CD4-positive, alpha-beta T cell (primary cell): ENCODE measurements at places on chromosomes 4 and X.

DNA sequence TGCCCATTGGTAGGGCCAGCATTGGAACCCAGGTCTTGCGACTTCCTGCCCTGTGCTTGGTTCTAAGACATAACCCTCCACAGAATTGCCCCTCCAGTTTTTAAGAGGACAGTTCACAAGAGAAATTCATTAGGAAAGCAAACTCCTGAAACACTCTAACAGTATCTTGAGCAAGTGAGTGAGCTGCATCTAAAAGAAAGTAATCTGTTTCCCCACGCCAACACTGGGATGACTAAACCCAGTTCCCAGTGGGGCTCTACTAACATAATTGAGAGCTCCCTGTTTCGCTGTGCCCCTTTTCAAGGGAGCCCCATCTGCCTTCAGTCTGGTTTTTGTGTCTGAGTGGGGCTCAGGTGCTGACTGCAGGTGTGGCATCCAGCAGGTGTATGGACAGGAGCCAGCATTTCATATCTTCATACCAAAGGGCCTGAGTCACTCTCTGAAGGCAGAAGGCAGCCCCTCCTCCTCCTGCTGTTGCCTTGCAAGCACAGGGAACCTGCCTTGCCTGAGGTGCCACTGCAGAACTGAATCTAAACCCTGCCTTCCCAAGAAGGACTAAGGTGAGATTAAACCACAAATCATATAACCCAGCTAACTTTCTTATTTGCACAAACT lies 8.0 kb downstream of the AMOT start:
- DNase-seq, result no peak
- no peaks in the 10 kb centered on the region for H3K27me3 ChIP-seq
- no peak overlapping the region for H3K27ac ChIP-seq
- H3K4me3 ChIP-seq, result no peak overlapping the region
- peaks cover 3% of the 10 kb centered on the region for H3K36me3 ChIP-seq
- H3K4me1 ChIP-seq, result no peaks in the 10 kb centered on the region

DNA sequence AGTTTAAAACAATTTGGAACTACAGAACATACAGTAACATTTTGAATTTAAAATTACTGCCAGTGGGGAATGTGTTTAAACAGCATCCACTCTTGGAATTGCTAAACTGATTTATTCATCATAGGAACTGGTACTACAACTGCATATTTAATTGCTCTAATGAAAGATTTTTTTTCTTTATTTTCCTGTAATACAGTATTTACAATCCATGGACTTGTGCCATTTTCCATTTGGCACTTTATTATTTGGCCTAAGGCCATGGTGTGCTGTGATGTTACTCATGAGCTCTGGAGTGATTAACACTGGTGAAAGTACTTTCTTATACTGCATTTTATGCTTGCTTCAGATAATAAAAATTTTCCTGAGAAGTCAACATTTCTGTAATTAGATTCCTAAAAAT lies 69.7 kb upstream of the NUDT6 start:
- peaks cover 5% of the 10 kb centered on the region for H3K36me3 ChIP-seq
- H3K4me1 ChIP-seq, result no peaks in the 10 kb centered on the region
- no peaks in the 10 kb centered on the region for H3K27me3 ChIP-seq
- H3K4me3 ChIP-seq, result no peak overlapping the region
- no peak overlapping the region for H3K27ac ChIP-seq
- no peak for DNase-seq

- no peak overlapping the region for H3K27ac ChIP-seq
- no peaks in the 10 kb centered on the region for H3K4me1 ChIP-seq
- no peaks in the 10 kb centered on the region for H3K36me3 ChIP-seq
Measured at GRCh38 chr4:152211936-152212653, 323.8 kb downstream of the FBXW7 start.

- H3K27me3 ChIP-seq, result no peaks in the 10 kb centered on the region
- no peaks in the 10 kb centered on the region for H3K4me1 ChIP-seq
- no peak for DNase-seq
- H3K4me3 ChIP-seq, result no peak overlapping the region
- H3K36me3 ChIP-seq, result no peaks in the 10 kb centered on the region
Measured at GRCh38 chr4:189600718-189601435, 339.8 kb upstream of the FRG1 start.

DNA sequence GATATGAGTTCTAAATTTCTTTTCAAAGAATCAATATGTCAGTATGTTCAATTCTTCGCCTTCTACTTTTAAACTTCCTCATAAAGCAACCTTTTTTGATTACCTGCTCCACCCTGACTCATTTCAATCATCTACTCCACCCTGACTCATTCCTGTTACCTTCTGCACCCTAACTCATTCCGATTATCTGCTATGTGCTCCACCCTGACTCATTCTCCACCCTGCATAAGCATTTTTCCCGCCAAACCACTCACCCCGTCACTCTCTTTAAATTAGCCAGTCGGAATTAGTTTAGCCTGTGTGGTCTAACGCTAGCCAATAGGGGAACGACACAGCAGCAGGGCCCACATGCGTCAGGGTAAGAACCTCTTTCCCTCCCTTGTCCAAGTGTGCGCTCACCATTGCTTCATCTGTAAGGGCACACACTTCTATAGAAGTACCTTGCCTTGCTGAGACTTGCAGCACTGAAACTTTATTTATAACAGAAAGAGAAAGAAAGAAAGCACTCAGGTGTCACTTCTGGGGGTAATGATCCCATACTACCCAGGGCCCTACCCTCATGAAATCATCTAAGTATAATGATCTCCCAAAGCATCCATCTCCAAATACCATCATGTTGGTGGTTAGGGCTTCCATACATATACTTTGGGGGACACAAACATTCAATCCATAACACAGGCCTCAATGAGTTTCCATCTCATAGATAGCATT lies 875.2 kb downstream of the RAPGEF2 start:
- H3K36me3 ChIP-seq, result no peaks in the 10 kb centered on the region
- H3K27ac ChIP-seq, result no peak overlapping the region
- no peaks in the 10 kb centered on the region for H3K4me1 ChIP-seq
- H3K4me3 ChIP-seq, result no peak overlapping the region

- no peaks in the 10 kb centered on the region for H3K27me3 ChIP-seq
- no peak overlapping the region for H3K4me3 ChIP-seq
- peaks cover 94% of the 10 kb centered on the region for H3K4me1 ChIP-seq
- DNase-seq, result no peak
Measured at GRCh38 chr4:153523941-153524386, 57.8 kb downstream of the TMEM131L start.

DNA sequence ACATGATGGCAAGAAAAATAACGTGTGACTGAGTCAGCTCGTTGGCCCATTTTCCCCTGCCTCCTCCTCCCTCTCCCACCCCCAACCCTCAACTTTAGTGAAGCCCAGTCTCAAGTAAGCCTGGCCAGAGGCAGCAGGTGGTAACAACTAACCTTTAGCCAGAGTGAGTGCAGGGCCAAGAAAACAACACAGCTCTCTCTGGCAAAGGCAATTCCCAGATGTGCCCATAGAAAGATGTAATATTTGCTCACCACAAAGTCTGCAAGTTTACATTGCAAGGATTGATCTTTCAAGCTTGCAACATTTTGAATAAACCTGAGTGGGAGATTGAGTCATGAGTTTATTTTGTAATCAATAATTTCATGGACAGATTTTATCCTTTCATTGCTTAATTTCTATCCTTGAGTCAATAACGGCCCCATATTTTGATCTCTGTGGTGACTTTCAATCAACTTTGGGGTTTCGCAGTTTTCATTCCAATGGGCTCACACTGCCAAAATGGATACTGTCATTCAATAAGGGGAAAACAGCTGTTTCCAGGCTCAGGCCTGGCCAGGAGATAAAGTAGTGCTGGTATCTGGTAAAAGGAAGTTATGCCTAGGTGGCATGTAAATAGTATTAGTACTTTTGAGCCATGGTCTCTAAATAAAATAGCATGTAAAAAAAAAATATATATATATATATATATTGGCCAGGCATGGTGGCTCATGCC lies 130.7 kb upstream of the TMEM164 start:
- H3K4me1 ChIP-seq, result no peaks in the 10 kb centered on the region
- no peak overlapping the region for H3K4me3 ChIP-seq
- H3K27ac ChIP-seq, result no peak overlapping the region
- no peaks in the 10 kb centered on the region for H3K36me3 ChIP-seq

DNA sequence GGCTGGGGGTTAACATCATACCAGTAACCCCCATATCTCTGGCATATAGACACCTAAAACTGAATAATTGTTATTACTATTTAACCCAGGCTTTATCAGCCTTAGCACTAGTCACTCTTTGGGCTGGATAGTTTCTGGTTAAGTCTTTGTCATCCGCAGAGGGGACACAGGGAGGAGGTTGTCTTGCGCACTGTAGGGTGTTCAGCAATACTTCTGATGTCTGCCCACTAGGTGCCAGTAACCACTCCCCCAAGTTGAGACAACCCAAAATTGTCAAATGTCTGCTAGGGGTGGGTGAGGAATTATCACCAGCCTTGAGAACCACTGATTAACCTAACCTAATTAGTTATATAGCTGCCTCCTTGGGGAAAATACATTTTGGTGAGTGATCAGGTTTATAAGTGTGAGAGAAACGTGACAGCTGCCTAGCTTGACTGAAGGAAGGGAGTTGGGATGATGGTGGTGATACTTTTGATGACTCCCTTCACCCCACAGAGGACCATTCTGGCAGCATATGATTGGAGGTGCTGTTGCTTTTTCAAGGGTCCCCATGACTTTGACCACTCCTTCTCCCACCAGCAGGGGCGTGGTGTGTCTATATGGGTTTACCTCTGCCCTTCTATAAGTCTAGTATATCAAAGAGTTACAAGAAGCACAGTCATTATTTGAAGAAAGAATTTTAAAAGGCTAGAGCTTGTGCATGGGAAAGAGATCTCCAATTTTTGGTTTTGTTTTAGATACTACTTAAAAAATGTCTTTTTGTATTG lies 140.9 kb downstream of the STIM2 start:
- DNase-seq, result no peak
- peaks cover 10% of the 10 kb centered on the region for H3K36me3 ChIP-seq
- H3K27ac ChIP-seq, result no peak overlapping the region

DNA sequence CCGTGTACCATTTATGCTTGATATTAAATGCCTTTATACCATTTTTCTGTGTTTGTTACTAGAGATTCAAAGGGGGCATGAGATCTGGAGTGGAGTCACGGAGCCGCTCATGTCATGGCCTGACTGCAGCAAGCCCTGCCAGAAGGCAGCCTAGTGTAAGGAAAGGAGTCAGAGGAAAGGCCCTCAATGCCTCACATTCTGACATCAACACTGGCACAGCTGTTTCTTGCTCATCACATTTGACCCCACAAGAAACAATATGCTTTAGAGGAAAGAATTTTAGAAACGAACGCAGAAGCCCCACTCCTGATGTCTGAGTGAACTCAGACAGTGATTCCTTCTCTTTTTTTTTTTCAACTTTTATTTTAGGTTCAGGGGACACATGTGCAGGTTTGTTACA lies 322.4 kb upstream of the CPEB2 start:
- no peaks in the 10 kb centered on the region for H3K27me3 ChIP-seq
- no peak overlapping the region for H3K27ac ChIP-seq
- no peaks in the 10 kb centered on the region for H3K36me3 ChIP-seq
- no peak for DNase-seq
- no peaks in the 10 kb centered on the region for H3K4me1 ChIP-seq
- no peak overlapping the region for H3K4me3 ChIP-seq

- no peaks in the 10 kb centered on the region for H3K4me1 ChIP-seq
- H3K27ac ChIP-seq, result no peak overlapping the region
- no peaks in the 10 kb centered on the region for H3K36me3 ChIP-seq
- no peak overlapping the region for H3K4me3 ChIP-seq
- H3K27me3 ChIP-seq, result no peaks in the 10 kb centered on the region
- DNase-seq, result no peak
Measured at GRCh38 chr4:172153719-172154118, 340.5 kb downstream of the GALNTL6 start.

- no peak overlapping the region for H3K4me3 ChIP-seq
- peaks cover 36% of the 10 kb centered on the region for H3K27me3 ChIP-seq
- H3K4me1 ChIP-seq, result no peaks in the 10 kb centered on the region
- no peak for DNase-seq
Measured at GRCh38 chr4:61204353-61205060, 4.4 kb downstream of the ADGRL3 start.

- no peaks in the 10 kb centered on the region for H3K36me3 ChIP-seq
- H3K27me3 ChIP-seq, result no peaks in the 10 kb centered on the region
- H3K4me3 ChIP-seq, result no peak overlapping the region
- H3K27ac ChIP-seq, result no peak overlapping the region
- no peak for DNase-seq
Measured at GRCh38 chrX:32545101-32545500, 666.2 kb downstream of the DMD start.

DNA sequence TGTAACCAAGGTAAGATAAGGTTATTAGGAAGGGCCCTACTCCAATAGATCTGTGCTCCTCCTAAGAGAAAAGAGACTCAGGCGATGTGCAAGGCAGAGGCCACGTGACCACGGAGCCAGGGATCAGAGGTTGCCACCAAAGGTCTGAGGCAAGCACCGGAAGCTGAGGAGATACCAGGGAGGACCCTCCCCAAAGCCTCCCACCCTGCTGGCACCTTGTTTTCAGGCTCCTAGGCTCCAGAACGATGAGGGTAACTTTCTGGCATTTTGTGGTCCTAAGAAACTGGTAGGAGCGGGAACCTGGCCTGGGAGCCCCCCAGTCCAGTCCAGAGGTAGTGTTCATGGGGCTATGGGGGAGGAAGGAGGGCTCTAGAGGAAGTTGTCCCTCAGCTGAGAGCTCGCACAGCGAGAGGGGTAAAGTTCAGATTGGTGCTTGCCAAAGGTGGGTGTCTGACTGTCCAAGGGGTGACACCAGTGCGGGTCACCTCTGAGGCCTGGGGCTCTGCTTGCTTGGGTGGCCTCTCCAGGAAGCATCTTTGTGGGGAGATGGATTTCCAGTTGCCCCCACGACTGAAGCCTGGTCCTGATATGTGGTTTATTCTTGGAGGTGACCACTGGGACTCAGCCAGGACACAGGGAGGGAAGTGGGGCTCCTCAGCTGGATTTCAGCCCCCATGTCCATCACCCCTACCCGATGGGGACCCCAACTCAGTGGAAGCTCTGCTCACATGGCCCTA lies 7.5 kb upstream of the LETM1 start:
- no peak overlapping the region for H3K27ac ChIP-seq
- H3K4me3 ChIP-seq, result no peak overlapping the region
- DNase-seq, result no peak
- peaks cover 26% of the 10 kb centered on the region for H3K4me1 ChIP-seq

GRCh38 chrX:23885803-23886202 lies 21.9 kb downstream of the APOO start:
- H3K36me3 ChIP-seq, result no peaks in the 10 kb centered on the region
- no peak for DNase-seq
- H3K27ac ChIP-seq, result no peak overlapping the region

DNA sequence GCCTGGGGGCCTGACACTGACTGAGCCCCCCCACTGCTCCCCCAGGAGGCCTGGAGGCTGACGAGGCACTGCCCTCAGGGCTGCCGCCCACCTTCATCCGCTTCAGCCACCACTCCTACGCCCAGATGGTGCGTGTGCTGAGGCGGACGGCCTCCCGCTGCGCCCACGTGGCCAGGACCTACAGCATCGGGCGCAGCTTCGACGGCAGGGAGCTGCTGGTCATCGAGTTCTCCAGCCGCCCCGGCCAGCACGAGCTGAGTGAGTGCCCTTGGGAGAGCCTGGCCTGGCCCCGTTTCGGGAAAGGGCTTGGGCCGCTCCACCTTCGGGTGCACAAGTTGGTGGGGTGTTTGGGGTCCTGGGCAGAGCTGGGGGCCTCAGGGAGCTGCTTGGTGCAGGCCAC lies 11.4 kb downstream of the CPZ start:
- no peaks in the 10 kb centered on the region for H3K27me3 ChIP-seq
- H3K27ac ChIP-seq, result no peak overlapping the region
- no peak for DNase-seq
- H3K36me3 ChIP-seq, result no peaks in the 10 kb centered on the region
- H3K4me1 ChIP-seq, result peaks cover 6% of the 10 kb centered on the region
